ENCODE measurements at places on chromosomes 6 and 20.

DNA sequence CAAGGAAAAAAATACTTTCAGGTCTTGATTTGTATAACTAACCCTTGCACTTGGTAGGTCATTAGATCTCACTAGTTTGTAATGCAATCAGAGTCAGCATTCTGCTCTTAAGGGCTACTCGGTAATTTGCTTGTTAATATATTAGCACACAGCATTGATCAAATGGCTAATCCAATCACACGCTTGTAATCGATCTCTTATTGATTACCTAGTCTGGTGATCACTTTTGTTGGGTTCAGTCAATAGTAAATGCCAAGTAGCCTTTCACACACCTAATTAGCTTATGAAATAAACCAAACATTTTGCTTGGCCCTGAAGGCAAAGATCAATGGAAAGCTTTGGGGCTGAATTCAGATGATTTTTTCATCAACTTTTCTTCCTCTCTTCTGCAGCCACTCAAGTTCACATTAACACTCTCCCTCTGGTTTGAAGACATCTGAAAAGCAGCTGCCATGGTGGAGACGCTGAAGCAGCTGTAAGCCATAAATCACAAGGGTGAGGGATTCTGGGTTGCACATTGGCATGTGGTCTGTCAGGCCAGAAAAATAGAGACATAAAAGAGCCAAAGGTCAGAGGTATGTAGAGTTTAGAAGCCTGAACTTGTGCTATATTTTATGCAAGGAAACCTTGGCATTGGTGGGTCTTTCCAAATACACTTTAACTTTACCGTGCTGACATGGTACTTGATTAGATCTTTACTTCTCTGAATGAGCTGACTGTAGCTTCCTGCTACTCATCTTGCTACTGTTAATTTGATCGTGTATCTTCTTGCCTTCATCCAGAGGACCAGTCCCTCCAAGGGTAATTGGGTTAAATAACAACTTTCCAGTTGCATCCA is 234.4 kb downstream of the SIM1 start:
- DNase-seq = no peak

GRCh38 chr20:45796337-45797065 is 4.7 kb downstream of the DNTTIP1 start:
- DNase-seq = no peak

- DNase-seq = no peak
These were observed 42.2 kb downstream of the PRND start for GRCh38 chr20:4763723-4764510.

- DNase-seq = no peak
These were observed 5.1 kb upstream of the EPHA7 start for GRCh38 chr6:93424303-93425064.

GRCh38 chr20:58512808-58513552 is 2.2 kb downstream of the APCDD1L start:
- DNase-seq = no peak

DNA sequence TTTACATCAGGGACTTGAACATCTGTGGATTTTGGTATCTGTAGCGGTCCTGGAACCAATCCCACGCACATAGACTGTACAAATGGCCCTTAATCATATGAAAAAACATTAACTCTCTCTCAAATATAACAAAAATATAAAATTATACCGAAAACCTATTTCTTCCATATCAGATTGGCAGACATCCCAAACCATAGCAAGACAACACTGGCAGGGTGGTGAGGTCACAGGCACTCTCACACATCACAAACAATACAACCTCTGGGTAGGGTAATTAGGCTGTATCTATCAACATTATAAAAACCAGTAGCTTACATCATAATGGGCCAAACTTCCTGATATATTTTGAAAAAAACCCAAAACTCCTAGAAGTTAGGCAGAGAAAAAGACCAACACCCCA is 40.9 kb downstream of the OVOL2 start:
- DNase-seq = no peak

DNA sequence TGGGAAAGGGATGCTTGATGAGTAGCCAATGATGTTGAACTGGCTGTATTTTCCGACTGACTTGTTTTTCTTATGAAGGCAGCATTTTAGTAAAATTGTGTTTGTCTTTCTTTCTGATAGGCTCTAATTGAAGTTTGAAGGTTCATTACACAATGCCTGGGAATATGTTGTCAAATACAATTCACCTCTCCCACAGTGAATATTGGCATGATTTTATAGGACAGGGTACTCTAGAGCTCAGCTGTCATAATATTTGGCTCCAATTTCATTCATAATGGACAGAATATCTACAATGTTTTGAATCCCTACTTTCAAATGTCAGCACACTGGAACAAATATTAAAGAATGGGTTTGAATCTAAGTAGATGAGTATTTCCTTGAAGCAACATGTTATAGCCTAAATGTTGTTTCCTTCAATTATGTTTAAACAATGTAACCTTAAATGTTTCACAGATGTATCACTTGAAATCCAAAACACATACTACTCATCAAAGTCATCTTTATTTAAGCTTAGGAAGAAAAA is 81.4 kb downstream of the LAMA2 start:
- no peak for DNase-seq

- no peak for DNase-seq
These were observed 809.6 kb downstream of the TENT5A start for GRCh38 chr6:80942911-80943310.

DNA sequence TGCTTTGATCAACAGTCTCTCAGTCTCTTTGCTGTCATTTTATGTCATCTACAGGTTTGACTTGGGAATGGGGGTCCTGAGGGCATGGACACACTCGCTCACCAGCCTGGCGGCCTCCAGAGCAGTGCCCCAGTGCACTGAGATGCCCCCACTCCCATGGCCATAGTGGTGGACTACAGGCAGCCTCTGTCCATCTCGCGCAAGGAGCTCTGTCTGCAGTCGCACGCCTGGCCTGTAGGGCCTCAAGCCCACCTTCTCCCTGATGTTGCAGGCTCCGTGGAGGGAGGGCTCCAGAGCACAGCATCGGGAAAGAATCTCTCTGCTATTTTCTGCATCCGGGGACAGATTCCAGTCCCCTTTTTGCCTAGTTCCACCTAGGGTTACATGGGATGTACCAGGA is 22.6 kb downstream of the DDO start:
- no peak for DNase-seq

DNA sequence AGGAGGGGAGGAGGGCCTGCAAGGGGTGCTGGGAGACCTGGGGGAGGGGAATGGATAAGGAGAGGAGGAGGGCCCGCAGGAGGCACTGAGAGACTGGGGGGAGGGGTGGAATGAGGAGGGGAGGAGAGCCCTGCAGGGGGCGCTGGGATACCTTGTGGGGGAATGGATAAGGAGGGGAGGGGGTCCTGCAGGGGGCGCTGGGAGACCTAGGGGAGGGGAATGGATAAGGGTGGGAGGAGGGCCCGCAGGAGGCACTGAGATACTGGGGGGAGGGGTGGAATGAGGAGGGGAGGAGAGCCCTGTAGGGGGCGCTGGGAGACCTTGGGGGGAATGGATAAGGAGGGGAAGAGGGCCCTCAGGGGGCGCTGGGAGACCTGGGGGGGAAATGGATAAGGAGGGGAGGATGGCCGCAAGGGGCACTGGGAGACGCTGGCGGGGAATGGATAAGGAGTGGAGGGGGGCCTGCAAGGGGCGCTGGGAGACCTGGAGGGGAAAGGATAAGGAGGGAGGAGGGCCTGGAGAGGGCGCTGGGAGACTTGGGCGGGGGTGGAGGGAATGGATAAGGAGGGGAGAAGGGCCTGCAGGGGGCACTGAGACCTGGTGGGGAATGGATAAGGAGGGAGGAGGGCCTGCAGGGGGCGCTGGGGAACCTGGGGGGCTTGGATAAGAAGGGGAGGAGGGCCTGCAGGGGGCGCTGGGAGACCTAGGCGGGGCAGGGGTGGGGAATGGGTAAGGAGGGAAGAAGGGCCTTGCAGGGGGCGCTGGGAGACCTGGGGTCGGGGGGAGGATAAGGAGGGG is 1.3 kb upstream of the CTCFL start:
- no peak for DNase-seq

DNA sequence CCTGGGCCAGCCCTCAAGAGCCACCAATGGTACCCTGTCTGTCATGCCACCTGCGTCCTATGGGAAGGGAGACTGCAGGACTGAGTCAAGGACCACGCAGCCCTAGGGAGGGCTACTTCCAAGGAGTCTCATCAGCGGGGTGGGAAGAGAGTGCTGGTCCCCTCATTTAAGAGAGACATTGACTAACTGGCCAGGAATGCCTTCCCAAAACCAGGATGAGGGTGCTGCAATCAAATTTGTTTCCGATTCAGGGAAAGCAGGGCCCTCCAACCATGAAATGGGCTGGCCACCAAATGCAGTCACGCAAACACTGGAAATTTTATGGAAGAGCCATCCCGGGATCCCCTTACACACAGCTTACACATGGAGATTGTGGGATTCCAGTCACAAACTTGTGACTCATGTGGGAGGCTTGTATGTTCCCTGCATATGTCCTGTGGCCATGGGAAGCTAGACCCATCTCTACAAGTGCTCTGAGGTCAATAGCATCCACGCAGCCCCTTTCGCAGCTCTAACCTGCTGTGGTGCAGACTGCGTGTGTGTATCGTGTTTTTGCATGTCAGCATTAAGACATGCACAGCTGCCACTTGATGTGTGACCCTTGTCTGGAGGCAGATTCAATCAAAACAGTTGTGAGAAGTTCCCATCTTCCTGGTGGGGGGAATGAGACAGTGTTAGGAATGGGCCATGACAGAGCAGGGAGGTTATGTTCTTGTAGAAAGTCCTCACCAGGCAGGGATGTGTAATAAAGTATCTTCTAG is 53.0 kb upstream of the CST7 start:
- no peak for DNase-seq

DNA sequence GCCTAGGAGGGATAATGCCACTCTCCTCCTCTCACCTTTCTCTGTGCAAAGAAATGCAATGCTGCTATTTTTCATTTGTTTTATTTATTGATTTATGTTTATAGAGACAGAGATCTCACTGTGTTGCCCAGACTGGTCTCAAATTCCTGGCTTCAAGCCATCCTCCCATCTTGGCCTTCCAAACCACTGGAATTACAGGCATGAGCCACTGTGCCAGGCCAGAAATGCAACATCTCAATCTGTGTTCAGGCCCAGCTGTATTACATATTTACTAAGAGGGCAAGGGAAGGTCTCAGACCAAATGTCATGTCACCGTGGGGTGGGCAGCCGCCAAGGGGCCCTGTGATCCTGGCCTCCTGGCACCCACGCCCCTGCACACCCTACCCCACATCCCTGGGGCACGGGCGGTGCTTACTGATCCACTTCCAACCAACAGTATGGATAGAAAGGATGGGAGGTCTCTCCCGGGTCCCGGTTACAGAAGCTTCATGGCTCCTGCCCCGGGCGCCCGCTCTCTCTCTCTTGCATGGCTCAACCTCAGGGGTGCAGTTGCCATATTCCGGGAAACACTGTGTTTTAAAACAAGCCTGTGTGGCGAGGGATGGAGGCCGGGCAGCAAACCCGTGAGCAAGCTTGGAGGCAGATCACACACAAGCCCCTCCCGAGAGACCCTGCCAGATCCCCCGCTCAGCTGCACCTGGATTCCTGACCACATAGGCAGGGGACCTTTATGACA is 111.8 kb downstream of the AGPAT4 start:
- DNase-seq = no peak

DNA sequence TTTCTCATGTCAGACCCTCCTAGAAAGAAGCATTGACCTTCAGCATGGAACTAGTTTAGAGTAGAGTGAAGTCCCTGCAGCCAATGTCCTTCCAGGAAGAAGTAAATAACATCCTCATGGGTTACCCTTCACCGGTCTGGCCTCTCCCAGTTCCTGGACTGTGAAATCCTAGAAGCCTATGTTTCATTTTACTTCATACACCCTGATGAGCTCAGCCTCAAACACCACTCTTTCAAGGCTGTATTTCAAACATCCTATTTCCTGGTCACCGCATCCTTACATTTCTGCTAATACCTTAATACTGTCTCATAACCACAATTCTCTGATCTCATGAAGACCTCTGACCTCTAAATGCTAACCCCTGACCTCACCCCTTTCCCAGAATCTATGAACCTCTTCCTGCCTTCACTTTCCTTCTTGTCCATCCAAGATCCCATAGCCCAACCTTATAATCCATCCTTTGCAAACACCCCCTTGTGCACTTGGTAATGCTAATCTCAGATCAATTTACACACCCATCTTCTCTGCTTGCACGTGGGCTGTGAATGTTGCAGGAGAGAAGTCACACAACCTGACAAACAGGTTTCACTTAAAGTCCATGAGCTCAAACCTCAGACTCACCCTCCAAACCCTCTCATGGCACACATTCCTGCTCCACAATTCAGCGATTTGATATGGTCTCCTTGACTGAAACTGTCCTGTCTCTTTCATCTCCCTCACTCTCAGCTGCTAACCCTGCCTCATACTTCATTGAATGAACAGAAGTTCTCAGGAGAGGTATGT is 30.2 kb downstream of the SLC2A10 start:
- no peak for DNase-seq

- DNase-seq = no peak
These were observed 98.0 kb downstream of the KIF16B start for GRCh38 chr20:16475225-16475624.

DNA sequence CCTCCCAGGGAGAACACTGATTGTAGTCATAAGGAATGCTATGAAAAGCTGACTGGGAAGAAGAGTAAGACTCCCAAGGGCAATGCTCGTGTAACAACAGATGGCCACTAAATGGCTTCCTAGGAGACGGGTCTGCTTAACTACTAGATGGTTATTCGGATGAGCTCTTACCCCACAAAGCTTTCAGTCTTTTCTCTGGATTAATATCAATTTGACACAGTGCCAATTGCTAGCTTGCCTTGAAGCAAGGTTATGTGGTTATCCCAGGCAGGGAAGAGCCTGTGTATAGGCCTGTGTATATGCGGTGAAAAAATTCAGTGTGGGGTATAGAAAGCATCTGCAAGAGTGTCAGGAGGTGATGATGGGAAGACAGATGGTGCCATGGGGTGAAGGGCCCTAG is 86.4 kb upstream of the NOX3 start:
- no peak for DNase-seq

- no peak for DNase-seq
These were observed 29.0 kb downstream of the ARMC2 start for GRCh38 chr6:108877046-108877751.

DNA sequence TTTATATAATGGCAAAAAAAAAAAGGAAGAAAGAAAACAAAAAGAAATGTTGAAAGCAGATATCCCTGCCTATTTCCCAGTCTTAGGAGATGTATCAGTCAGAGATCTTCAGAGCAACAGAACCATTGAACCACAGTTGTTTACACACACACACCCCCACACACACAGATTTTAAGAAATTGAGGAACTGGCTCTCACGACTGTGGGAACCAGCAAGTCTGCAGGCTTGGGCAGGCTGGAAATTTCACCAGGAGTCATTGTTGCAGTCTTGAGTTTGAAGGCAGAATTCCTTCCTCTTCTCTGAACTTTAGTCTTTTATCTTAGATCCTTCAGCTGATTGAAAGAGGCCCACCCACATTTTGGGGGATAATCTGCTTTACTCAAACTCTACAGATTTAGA is 380.9 kb downstream of the CDKAL1 start:
- no peak for DNase-seq

DNA sequence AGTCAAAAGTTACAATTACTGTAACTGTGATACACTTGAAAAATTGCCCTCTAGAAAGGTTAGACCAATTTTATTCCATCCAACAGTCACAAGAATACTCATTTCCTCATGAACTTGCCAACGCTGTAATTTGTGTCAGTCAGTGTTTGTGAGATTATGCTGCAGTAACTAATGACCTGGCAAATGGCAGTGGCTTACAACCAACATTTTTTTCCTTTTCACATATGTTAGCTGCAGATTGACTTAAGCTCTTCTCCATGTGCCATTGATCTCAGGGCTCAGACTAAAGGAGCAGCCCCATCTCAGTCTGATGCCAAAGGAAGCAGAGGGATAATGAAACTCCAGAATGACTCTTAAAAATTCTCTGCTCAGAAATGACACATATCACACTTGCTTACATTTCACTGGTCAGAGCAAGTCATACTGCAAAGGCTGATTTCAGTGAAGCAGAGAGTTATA is 92.3 kb upstream of the ELOVL5 start:
- DNase-seq = no peak
